ENCODE measurements at places on chromosomes 2 and 18.

- DNase-seq: no peak
Measured at GRCh38 chr2:156338578-156338977, 6.1 kb upstream of the NR4A2 start.

DNA sequence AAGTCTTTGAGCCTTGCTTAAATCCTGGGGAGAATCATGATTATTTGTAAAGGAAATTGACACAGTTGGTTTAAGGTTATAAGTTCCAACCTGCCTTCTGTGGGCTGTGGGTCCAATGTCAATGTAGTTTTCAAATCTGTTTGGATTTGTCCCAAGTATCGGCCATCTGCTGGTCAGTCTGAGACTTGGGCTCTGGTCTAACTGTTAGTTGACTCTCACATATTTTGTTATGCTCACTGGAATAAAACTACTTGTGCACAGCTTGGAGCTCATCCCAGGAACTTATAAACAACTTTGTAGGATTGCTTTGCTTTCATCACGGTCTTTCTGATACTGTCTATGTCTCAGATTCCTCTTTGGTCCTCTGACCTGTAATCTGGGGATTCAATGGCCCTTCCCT is 1026.2 kb upstream of the ZEB2 start:
- DNase-seq: no peak

DNA sequence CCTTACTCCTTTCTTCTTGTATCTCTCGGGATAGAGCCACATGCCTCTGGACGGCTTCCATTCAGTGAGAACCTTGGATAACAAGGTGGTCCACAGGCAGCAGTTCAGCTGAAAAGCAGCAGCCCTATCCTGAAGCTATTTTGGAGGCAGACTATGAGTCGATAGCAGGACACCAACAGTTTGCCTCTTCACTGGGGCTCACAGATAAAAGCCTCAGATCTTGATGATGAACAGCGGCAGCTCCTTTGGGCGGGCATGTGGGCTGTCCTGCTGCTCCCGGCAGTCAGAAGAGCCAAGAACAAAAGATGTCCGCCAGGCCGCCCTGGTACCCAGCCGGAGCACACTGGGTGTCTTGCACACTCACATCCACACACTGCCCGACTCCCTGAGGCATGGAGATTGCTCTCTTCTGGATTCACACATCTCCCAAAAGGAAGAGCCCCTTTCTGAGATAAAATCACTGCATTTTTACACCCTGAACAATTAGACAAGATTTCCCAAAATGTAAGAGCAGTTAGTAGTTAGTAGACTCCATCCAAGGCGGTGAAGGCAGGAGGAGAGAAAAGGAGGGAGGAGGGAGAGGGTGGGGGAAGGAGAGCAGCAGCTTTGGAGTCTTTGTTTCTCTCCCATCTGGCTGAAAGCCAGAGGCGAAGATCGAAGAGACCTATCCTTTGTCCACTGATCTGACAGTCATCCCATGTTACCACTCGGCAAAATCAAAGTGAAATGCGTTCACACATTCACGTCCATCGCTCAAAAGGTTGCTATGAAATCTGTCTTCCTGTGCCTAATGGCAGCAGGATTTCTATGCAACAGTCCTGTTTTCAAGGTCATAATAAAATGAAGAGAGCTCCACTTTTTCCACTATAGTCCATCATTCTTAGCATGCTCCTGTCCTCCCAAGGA is 90.1 kb upstream of the KLF7 start:
- DNase-seq: no peak

DNA sequence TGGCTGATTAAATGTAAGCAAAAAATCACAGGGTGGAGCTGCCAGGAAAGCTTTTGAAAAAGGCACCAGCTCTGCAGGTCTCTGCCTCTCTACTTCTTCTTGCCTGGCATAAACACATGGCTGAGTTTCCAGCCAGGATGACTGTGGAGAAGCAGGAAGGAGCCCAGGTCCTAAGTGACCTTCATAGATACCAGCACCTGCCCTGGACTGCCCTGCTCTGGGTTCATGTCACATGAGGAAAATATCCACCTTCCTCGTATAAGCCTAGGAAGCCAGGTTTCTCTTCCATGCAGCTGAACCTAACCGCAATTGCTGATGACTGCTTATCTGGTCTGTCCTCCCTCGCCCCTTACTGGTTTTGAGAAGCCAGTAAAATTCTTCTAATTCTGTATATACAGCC is 47.8 kb upstream of the CREB1 start:
- DNase-seq: no peak

DNA sequence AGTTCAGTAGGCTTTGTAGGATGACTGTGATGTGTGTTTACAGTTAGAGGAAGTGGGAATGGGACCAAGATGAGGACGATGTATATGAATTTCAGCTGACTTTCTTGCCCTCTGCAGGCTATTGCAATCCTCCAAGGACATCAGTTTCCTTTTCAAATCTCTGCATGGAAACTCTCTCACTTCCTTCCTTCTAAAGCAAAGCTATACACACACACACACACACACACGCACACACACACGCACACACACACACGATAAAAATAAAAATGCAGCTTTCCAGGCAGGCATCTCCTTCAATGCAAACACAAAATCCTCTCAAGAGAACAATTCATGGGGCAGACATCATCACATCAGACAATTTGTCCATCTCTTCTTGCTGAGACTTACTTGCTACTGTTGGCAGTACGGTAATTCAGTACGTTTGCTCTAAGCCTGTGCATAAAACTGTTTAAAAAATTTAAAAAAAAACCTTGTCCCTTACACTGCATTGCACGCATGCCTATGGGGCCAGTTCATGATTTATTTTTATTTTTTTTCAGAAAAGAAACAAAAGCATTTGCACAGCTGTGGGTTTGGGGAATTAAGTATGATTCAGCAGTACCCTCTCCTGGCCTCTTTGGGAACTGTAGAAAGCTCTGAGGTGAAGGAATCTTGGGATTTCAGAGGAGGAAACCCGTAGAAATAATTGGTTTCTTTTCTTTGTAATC is 27.1 kb upstream of the ICOS start:
- DNase-seq: peak; percentile 17

DNA sequence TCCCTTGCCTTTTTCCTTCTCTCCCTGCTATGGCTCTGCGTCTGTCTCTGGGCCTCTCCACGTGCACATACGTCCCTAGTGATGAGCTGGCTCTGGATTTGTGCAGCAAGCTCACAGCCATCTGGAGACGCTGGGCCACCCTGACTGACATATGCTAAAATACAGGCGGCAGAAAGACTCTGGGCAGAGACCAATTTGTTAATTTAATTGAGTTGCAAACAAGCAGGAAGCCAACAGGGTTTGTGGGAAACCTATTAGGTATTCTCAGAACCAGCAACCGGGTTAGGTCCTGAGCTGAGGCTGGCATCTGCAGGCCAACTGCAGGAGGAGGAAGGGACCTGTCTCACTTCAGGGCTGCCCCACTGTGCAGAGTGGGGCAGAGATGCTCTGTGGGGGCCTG is 53.5 kb upstream of the SMAD2 start:
- DNase-seq: no peak

DNA sequence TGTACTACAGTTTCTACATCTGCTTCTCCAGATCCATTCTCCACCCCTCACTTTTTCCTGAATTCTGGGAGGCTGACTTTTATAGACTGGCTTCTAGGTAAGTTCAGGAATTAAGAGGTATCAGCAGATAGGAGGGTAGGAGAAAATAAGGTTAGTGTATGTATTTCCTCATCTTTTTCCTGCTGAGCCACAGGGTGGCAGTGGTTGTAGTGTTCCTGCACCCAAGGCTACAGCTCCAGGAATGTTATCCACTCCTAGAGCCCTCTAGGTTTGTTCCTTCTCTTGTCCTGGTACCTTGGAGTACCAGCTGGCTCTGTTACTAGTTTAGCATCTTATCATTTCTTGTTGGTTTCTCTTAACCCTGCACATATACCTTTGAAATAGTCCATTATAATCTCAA is 40.7 kb upstream of the C2orf66 start:
- no peak for DNase-seq

DNA sequence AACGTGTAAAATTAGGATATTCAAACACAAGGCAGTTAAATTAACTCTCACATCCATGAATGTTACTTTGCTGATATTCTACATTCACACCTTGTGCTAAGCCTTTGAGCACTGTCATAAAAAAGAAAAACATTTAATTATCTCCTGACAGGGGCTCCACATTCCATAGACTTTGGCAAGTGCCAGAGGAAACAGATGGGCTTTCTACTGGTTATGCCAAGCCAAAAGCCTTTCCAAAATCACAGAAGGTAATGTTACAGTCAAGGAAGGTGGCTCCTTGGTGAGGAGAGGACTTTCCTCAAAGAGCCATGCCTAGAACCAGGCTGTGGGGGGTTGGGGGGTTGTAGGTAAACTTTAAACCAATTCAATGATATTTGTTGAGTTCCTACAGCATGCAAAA is 12.4 kb downstream of the MYO5B start:
- no peak for DNase-seq

DNA sequence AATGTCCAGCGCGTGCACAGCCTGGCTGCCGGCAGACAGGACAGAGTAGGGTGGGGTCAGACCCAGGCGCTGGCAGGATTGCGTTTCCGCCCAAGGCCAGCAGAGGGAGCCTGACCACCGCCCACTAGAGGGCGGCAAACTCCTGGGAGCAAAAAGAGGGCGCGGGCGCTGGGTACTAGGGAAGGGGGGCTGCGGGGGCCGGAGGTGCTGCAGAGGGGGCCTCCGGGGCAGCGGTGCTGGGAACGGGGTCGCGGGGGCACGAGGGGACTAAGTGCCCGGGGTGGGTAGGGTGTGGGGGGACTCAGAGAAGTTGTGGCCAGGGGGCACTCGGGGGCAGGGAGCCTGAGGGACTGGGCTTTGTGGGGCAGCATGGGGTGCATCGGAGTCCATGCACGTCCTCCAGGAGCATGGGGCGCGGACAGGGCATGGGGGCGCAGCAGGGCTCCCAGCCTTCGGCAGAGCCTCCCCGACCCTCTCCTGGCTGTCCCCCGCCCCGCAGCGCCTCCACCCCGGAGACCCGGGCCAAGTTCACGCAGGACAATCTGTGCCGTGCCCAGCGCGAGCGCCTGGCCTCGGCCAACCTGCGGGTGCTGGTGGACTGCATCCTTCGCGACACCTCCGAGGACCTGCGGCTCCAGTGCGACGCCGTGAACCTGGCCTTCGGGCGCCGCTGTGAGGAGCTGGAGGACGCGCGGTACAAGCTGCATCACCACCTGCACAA is 3.2 kb downstream of the TEKT4 start:
- no peak for DNase-seq

DNA sequence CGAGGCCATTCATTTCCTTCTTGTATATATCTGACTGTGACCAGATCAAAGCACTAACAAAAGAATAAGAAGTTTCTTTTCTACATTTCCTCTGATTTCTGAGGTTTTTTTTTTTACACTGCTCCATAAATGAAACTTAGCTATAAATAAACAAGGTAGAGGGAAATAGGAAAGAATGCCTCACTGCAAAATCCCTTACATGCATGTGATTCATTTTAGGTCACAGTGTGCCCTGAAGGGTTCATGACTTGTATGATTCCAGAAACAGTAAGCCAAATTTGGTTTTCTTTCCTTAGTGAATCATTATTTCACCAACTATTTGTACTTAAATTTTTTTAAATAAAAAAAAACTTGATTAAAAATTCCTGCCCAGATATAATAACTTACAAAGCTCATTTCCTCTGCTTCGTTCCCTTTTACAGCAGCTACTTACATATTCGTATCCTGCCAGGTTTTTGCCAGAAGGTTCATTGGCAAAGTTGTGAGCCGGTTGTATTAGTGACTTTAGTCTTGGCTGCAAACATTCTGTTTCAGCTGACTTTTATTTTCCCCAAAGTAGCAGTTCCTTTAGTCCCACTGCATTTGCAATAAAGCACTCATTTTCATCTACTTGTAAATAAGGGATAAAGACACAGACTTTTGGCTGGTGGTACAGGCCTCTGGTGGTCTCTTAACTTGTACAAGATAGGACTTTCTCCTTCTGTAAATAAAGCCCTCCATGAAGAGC is 58.6 kb downstream of the LRP2 start:
- no peak for DNase-seq

DNA sequence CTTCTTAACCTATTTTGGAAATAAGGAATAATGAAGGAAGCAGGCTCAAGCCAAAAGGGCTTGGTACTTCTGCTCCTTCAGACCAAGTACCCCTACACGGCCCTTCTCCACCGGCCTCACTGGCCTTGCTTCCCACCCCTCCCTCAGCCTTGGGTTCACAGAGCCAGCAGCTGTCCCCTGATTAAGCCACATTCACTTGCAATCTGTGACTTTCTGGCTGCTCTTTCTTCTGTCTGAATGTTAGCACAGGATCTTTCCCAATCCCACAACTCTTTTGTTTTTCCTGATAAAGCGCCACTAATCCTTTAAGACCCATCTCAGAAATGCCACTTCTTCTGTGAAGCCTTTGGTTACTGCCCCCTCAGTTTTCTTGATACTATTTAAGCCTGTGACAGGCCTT is 52.4 kb downstream of the REEP1 start:
- DNase-seq: no peak

GRCh38 chr2:187129306-187129705 is 280.3 kb upstream of the ZSWIM2 start:
- no peak for DNase-seq

DNA sequence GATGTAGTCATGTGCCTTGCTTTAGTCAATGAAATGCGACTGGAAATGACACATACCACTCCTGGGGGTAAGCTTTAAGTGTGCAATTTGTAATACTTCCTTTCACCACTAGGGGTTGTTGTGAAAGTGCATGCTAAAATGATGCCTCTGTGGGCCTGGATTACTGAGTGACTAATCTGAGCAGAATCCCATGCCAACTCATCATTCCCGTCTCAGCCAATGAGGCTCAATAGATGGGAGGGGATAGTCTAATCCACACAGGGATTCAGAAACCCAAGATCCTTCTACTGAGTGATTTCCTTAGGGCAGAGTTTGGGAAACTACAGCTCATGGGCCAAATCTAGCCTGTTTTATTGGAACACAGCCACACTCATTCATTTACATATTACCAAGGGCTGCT is 54.0 kb downstream of the HRH4 start:
- no peak for DNase-seq
